Mucosa of gallbladder (tissue), 1 donor: ENCODE measurements at places on chromosomes 7 and 10. TPM values are rescaled to one million over a fixed set of nuclear protein-coding genes. Genes with fewer than 3 reads are reported as not detected.

- DNase-seq: no peak
Observed at GRCh38 chr10:132411561-132412253, 14.7 kb downstream of the PWWP2B start.

DNA sequence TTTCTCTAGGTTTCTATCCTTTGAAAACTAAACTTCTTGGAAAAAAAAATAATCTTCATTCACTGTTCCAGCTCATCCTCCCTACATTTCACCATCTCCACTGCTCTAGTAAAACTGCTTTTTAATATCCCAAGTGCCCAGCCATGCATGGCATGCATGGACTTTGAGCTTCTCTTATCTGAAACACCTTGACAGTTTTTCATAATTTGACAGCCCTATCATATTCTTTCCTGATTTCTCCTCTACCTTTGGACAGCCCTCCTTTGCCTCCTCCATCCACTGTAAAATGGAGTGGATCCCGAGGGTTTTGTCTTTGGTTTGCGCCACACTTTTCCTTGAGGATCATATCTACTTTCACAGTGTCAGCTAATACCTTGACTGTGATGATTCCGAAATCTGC is 212.8 kb downstream of the ANK3 start:
- peak; percentile 29 for DNase-seq

GRCh38 chr10:110820321-110820814 is 51.4 kb upstream of the PDCD4 start:
- DNase-seq: peak; percentile 48

DNA sequence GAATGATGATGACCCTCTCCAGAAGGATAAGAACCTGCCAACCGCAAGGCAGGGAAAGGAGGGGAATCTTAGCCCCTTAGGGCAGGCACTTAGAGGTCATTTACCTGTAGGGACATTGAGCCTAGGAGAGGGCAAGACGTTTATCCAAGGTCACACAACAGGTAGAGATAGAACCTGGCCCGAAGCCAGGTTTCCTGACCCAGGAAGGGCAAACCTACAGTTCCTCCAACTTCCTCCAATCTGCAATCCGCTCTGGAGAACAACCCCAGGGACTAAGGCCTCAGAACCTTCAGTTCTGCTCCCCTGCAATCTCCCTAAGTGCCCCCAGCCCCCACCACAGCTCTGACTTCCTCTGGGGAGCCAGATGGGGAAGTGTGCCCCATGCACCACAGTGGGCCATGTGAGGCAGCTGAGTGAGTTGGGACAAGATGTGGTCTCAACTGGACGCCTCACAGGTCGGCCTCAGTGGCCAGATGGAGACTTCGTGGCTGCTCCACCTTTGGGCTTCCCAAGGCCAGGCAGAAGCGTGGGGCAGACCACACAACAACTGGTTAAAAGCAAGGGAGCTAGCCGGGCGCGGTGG is 1.4 kb upstream of the PSAP start:
- no peak for DNase-seq

DNA sequence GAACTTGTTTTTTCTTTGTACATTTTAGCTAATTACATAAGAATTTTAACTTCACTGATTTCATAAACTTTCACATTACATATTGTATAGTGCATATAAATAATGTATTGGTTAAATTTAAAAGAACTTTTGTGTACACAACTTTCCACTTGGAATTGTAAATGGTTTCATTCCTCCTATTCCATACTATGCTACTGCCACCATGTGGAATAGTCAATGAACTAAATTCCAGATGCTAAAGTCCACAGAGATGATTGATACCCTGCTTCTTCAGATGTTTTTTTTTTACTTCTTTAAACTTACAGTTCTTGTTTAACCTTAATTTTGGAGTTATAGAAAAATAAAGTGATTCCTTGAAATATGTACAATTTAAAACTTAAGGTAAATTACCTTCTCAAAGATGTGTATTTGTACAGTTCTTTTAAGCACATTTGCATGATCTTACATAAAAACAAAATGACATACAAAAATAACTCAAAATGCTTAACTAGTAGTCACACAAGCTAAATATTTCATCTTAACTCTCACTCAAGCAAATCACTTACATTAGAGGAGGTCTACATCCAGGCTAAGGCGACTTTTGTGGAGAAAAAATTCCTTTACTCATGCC is 247.6 kb upstream of the HGF start:
- DNase-seq: no peak

DNA sequence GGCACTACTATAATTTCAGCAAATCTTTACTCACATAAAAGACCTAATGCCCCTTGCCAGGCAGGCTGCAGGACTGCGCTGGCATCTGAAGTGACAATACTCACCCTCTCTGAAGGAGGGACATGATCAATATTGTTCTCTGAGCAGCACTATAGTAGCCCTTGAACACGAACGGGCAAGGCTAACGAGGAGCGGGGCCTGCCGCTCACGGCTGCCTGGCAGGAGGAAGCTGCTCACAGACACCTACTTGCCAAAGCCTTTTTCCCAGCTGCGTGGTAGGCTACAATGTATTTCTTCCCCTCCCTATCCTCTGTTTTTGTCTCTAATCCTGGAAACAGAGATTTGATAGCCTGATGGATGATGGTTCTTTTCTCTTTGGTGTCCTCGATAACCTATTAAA is 19.9 kb downstream of the PUS7 start:
- DNase-seq: no peak

DNA sequence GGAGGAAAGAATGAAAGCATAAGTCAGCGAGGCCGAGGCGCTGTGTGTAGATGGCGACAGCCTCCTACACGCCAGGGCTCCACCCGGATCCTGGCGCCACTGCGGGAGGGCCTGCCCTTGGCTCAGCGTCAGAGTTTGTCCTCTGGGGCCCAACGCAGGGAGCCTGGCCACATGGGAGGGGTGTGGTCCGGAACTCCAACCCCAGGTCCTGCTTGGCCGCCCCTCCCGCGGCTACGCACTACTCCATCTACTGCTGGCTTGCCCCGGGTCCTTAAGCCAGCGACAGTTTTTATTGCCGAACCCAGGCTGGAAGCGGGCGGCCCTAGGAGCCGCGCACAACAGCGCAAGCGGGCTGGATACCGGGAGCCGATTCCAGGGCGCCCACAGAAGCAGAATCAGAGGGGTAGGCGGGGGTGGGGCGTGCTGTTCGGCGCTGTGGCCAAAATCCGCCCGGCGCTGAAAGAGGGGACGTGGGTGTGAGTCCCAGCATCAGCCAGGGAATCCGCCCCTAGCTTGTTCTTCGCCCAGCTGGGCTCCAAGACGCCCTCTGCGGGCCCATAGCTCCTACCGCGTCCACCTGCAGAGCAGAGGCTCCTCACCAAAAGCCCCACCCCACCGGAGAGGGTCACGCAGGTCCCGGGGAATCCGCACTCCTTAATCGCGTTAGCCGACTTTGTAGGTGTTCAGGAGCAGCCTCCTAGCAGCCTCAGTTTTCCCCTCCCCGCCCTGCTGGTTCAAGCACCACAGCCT is 4.5 kb downstream of the KAZALD1 start:
- peak; percentile 71 for DNase-seq

DNA sequence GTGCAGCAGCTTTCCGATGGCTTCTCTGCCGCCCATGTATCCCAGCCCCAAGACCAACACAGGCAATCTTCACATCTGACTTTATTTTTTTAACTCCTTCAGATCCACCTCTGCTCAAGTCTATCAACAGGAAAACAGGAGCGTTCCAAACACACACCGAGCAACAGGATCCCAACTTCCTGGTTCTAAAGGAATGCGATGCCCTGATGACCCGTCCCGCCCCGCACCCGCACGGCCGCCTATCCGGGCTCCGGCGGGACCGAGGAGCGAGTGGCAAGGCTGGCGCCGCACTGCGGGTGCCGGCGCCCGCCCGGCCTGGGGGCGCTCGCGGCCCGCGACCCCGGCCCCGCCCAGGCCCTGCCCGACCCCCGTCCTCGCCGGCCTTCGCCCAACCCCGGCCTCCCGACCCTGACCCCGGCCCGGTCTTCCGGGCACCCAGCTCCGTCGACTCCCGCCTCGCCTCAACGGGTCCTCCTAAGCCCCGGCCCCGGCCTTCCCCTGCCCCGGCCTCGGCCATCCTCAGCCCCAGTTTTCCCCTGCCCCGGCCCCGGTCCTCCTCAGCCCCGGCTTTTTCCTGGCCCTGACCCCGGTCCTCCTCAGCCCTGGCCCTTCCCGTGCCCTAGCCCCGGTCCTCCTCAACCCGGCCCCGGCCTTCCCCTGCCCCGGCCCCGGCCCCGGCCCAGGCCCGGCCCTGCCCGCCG is 730 bp downstream of the LARP4B start:
- DNase-seq: peak; percentile 48

- no peak for DNase-seq
Observed at GRCh38 chr10:70599791-70600190, 2.8 kb downstream of the PRF1 start.

- no peak for DNase-seq
Observed at GRCh38 chr10:1309617-1310270, 253.6 kb downstream of the WDR37 start.

DNA sequence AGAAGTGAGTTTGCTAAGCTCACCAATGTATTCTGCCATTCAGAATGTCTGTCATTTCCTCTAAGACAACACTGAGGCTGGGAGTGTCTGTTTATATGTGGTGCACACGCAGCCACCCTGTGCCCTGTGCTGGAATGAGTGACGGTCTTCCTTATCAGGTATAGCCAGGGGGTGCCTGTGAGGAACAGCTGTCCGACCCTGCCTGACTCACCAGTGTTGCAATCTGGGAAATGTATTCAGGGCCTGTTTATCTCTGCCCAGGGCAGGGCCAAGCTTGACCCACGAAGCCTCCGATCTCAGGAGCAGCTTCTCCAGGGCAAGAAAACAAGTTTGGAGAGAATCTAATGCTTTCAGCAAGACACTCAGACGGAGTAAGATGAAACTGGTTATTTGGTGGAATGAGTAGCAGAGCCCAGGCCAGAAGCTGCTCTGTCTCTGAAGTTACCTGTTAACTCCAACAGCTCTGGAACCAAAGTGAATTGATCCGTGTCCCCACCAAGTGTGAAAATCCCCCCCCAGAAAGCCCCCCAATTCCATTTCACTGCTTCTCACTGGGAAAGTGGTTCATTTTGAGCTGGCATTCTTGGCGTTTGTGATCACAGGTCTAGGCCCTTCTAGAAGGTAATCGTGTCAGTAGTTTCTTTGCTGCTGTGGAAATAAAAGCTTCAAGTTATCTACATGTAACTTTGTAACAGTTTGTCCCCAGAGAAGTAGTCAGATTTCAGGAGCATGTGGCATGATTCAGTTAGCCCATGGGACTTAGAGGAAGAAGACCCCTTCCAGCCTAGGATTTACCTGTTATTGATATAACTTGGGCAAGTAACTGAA is 6.1 kb upstream of the UBE2H start:
- peak; percentile 50 for DNase-seq

WEE2 gene
- total RNA-seq: not detected

FZD8 gene
- 9.4 TPM for total RNA-seq

AKR1C4 gene
- 9.1 TPM for total RNA-seq

CALHM3 gene
- not detected for total RNA-seq

NAPEPLD gene
- 58.2 TPM for total RNA-seq

ACHE gene
- 8.4 TPM for total RNA-seq
